ENCODE measurements at places on chromosomes 6 and 20. TPM values are rescaled to one million over a fixed set of nuclear protein-coding genes. Genes with fewer than 3 reads are reported as not detected.

GRCh38 chr20:23344336-23344735 is 6.3 kb upstream of the NXT1 start:
- no peak overlapping the region for H3K4me3 ChIP-seq
- no peaks in the 10 kb centered on the region for H3K36me3 ChIP-seq
- no peak overlapping the region for H3K27ac ChIP-seq
- no peaks in the 10 kb centered on the region for H3K27me3 ChIP-seq
- H3K4me1 ChIP-seq = peaks cover 10% of the 10 kb centered on the region

The CD93 gene
- 1.7 TPM for total RNA-seq

The OR2H1 gene
- not detected for total RNA-seq

DNA sequence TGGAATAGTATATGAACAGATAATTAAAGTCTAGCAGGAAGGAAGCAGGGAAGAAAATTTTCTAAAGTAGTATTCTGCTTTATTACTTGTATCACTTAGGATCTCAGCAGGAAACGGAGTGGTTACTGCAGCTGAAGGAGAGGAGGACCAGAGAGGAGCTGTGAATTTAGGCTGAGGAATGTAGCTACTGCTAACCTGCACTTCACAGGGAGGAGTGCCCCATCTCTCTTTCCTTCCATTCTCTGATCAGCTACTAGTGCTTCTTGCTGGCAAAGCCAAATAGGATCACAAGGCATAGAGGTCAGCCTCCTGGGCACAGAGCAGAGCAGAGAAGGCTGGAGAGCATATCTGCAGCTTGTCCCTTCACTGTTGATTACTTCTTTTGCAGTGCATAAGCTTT is 205.3 kb upstream of the ASCC3 start:
- H3K4me3 ChIP-seq = no peak overlapping the region
- H3K36me3 ChIP-seq = no peaks in the 10 kb centered on the region
- H3K27ac ChIP-seq = no peak overlapping the region
- H3K27me3 ChIP-seq = no peaks in the 10 kb centered on the region

- no peak overlapping the region for H3K27ac ChIP-seq
- DNase-seq = no peak
- H3K27me3 ChIP-seq = peaks cover 31% of the 10 kb centered on the region
- H3K4me1 ChIP-seq = no peaks in the 10 kb centered on the region
- no peaks in the 10 kb centered on the region for H3K36me3 ChIP-seq
Observed at GRCh38 chr6:112224088-112224487, 30.3 kb downstream of the LAMA4 start.

GRCh38 chr20:7893014-7893730 is 47.1 kb downstream of the HAO1 start:
- no peaks in the 10 kb centered on the region for H3K36me3 ChIP-seq
- no peaks in the 10 kb centered on the region for H3K27me3 ChIP-seq
- no peaks in the 10 kb centered on the region for H3K4me1 ChIP-seq
- no peak overlapping the region for H3K27ac ChIP-seq
- no peak for DNase-seq

DNA sequence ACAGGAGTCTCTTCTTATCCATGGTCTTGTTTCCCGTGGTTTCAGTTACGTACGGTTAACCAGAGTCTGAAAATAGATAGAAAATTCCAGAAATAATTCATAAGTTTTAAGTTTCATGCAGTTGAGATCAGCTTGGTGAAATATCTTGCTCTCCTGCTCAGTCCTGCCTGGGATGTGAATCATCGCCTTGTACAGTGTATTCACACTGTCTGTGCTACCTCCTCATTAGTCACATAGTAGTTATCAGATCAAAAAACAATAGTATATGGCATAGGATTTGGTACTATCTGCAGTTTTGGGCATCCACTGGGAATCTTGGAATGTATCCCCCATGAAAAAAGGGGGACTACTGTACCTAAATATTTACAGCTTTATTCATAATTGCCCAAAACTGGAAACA is 22.7 kb upstream of the MOCS1 start:
- H3K27ac ChIP-seq = no peak overlapping the region
- no peaks in the 10 kb centered on the region for H3K36me3 ChIP-seq
- H3K4me1 ChIP-seq = no peaks in the 10 kb centered on the region
- H3K27me3 ChIP-seq = peaks cover 6% of the 10 kb centered on the region

The NCOA7 gene
- total RNA-seq = 43.2 TPM

- no peak overlapping the region for H3K4me3 ChIP-seq
- H3K27me3 ChIP-seq = no peaks in the 10 kb centered on the region
- no peaks in the 10 kb centered on the region for H3K4me1 ChIP-seq
- H3K27ac ChIP-seq = no peak overlapping the region
Observed at GRCh38 chr20:6714279-6714711, 53.2 kb upstream of the BMP2 start.

The MUCL3 gene
- total RNA-seq = not detected

DNA sequence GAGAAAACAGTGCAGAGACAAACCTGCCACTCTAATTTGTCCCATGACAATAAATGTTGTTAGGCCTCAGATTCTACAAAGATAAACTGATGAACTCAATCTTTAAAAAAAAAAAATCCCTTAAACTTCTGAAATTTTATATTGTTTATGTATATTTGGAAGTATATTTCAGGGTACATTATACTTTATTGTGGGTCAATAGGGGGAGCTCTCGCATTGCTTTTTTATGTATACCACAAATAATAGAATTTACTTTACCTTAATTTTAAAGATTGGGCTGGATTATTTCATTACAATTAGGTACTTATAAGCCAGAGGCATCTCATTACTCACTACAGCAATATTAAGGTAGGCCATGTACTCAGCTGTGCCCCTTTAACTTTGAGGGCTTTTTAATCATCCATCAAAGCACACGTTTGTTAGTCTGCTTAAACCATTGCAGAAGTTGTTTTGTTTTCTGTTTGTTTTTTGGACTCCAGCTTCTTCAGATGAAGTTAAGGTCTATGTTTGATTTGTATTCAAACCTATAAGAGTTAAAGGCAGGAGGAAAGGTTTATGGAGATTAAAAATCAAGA is 56.3 kb upstream of the EYA4 start:
- H3K4me1 ChIP-seq = no peaks in the 10 kb centered on the region
- H3K27me3 ChIP-seq = peaks cover 2% of the 10 kb centered on the region
- no peaks in the 10 kb centered on the region for H3K36me3 ChIP-seq
- DNase-seq = no peak

The GPR6 gene
- total RNA-seq = not detected

GRCh38 chr6:69866770-69867638 is 648 bp downstream of the COL19A1 start:
- peaks cover 13% of the 10 kb centered on the region for H3K4me1 ChIP-seq
- H3K36me3 ChIP-seq = no peaks in the 10 kb centered on the region
- no peak overlapping the region for H3K27ac ChIP-seq
- DNase-seq = peak; percentile 52
- peaks cover 63% of the 10 kb centered on the region for H3K27me3 ChIP-seq

DNA sequence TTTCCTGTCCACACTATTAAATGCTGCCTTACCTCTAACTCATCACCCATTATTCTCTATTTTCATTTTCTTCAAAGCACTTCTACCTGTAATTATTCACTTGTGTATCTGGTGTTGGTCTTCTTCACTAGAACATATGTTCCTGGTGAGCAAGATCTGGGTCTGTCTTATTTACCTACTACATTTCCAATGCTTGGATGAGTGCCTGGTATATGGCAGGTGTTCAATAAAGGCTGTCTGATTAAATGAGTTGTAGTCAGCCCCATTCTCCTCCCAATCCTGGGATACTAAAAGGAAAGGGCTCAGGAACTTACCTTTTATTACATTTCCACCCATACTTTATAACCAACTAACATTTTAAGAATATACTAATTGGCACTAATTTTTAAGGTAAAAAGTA is 61.0 kb downstream of the CEP162 start:
- H3K4me1 ChIP-seq = no peaks in the 10 kb centered on the region
- no peaks in the 10 kb centered on the region for H3K27me3 ChIP-seq
- H3K4me3 ChIP-seq = no peak overlapping the region
- peaks cover 9% of the 10 kb centered on the region for H3K36me3 ChIP-seq
- no peak for DNase-seq

DNA sequence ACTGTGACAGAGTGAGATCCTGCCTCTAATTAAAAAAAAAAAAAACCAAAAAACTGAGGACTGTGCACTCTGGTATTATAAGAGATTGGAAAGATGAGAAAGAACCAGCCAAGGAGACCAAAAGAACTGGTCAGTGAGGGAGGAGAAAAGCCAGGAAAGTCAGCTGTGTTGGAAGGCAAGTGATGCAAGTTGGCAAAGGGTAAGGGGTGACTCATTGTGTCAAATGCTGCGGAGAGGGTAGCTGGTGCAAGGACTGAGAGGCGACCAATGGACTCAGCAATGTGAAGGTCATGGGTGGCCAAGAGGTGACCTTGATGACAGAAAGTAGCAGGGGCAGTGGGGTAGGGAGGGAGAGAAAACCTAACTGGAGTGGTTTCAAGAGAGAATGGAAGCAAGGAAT is 27.4 kb upstream of the LRRN4 start:
- peaks cover 2% of the 10 kb centered on the region for H3K27me3 ChIP-seq
- H3K36me3 ChIP-seq = no peaks in the 10 kb centered on the region
- no peaks in the 10 kb centered on the region for H3K4me1 ChIP-seq
- H3K27ac ChIP-seq = no peak overlapping the region

DNA sequence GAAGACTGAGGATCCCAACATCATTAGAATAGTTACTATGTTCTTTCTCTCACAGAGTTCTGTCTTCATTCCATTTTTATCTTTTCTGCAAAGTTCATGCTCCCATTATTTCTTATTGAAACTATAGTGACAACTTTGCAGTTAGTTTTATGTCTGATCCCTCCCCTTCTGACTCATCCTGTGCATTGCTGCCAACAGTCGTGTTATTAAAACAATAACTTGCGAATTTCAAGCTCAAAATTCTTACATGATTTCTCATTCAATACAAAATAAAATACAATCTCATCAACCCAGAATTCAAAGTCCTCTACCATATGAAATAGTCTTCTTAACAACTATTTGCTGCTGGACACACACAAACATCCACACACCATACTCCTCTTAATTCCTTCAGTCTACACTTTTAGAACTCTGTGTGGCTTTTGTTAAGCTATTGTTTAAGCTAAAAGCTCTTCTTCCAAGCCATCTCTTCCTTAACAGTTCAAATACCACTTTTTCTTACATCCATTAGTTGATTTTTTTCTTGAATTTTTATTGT is 261.4 kb upstream of the IRAK1BP1 start:
- H3K36me3 ChIP-seq = no peaks in the 10 kb centered on the region
- no peaks in the 10 kb centered on the region for H3K4me1 ChIP-seq
- H3K27me3 ChIP-seq = no peaks in the 10 kb centered on the region
- no peak overlapping the region for H3K4me3 ChIP-seq
- no peak overlapping the region for H3K27ac ChIP-seq

- H3K4me1 ChIP-seq = no peaks in the 10 kb centered on the region
- no peak overlapping the region for H3K4me3 ChIP-seq
- H3K27ac ChIP-seq = no peak overlapping the region
- H3K36me3 ChIP-seq = no peaks in the 10 kb centered on the region
Observed at GRCh38 chr6:102942206-102942605, 1548.7 kb downstream of the GRIK2 start.

The CYP39A1 gene
- not detected for total RNA-seq

DNA sequence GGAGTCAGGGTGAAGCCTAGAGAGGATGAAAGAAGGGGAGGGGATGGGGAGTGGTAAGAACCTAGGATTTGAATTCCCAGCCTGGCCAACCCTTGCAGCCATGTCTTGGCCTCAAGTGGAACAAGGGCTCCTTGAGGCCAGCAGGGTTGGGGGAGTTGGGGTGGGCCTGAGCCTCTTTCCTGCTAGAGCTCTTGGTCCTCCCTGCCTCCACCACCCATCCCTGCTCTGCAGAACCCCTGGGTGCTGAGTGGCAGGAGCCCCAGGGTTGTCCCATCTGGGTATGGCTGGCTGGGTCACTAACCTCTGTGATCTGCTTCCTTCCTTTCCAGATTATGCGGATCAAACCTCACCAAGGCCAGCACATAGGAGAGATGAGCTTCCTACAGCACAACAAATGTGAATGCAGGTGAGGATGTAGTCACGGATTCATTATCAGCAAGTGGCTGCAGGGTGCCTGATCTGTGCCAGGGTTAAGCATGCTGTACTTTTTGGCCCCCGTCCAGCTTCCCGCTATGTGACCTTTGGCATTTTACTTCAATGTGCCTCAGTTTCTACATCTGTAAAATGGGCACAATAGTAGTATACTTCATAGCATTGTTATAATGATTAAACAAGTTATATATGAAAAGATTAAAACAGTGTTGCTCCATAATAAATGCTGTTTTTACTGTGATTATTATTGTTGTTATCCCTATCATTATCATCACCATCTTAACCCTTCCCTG is 8.3 kb downstream of the VEGFA start:
- no peaks in the 10 kb centered on the region for H3K36me3 ChIP-seq
- H3K27ac ChIP-seq = no peak overlapping the region
- H3K27me3 ChIP-seq = no peaks in the 10 kb centered on the region
- DNase-seq = no peak
- peaks cover 30% of the 10 kb centered on the region for H3K4me1 ChIP-seq

DNA sequence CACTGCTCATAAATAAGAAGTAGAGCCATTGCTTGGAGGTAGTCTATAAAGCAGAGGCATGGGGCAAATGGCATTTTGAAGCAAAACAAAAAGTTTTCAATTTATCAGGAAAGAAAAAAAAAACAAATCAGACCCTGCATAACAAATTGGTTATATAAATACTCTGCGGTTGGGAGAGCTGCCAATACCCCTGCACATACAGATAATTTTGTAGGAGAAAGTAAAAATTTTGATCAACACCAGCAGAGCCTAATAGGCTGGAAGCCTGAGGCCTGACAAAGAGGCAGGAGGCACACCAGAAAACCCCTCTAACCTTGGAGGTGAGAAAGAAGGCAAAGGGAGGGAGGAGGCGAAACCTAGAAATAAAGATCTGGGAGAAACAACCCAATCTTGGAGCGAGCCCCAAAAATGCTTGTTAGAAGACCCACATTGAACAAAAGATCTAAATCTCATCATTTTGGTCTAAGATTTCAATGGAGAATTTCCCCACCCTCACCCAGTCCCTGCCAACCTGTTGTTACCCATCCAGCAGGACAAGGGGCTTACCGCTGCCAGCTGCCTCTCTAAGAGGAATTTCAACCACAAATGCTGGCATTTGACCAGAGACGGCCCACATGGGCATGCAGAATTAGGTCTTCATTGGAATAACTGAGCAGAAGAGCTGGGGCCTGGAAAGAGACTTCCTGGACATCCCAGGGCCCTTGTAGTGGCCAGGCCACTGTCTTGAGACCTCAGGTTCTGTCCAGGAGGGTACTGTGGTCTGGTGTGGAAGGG is 28.4 kb downstream of the FOXA2 start:
- H3K27ac ChIP-seq = no peak overlapping the region
- no peak for DNase-seq
- peaks cover 28% of the 10 kb centered on the region for H3K27me3 ChIP-seq
- no peak overlapping the region for H3K4me3 ChIP-seq
- H3K4me1 ChIP-seq = no peaks in the 10 kb centered on the region
- H3K36me3 ChIP-seq = no peaks in the 10 kb centered on the region

DNA sequence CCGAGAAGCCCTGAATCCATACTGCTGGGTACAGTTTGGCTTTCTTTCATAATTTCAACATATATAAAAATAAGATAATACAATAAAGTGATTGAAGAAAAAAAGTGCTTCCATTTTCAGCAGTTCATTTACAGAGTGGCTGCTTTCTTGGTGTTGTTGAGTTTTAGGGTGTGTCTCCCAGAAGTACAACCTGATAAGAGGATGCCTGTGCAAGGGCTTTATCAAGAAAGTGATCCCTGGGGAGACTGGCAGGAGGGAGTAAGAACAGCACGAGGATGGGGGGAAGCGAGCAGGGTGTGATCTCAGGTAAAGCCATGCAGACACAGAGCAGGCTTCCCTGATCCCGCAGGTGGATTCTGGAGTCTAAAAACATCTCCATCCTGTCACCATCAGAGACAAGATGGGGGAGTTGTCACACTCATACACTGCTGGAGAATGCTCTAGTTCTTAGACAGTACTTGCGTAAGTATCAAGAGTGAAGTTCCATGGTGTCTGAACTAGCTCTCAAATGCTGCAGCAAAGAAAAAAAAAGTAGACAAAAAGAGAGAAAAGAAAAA is 395.9 kb downstream of the CDH26 start:
- no peaks in the 10 kb centered on the region for H3K4me1 ChIP-seq
- no peak overlapping the region for H3K4me3 ChIP-seq
- no peak overlapping the region for H3K27ac ChIP-seq
- H3K36me3 ChIP-seq = no peaks in the 10 kb centered on the region
- H3K27me3 ChIP-seq = no peaks in the 10 kb centered on the region

The SGK2 gene
- 0.40 TPM for total RNA-seq
